ENCODE measurements at places on chromosomes 3 and 15.

GRCh38 chr15:64452988-64453688, 7.2 kb upstream of the ZNF609 start:
- no peak for DNase-seq

DNA sequence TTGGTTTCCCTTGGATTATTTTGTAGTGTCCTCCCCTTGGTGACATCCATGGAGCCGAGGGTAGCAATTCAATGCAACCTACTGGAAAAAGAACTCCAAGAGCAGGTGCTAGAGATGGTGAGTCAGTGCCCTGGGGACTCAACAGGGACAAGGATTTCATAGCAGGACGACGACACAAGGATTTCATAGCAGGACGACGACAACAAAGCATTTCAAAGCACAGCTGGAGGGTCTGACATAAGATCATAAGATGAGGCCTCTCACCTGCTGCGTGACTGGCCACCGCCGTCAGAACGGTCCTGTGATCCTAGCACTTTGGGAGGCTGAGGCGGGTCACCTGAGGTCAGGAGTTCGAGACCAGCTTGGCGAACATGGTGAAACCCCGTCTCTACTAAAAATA, 22.5 kb downstream of the NRROS start:
- DNase-seq, result no peak

GRCh38 chr15:82712036-82712435, 2.4 kb upstream of the AP3B2 start:
- no peak for DNase-seq

DNA sequence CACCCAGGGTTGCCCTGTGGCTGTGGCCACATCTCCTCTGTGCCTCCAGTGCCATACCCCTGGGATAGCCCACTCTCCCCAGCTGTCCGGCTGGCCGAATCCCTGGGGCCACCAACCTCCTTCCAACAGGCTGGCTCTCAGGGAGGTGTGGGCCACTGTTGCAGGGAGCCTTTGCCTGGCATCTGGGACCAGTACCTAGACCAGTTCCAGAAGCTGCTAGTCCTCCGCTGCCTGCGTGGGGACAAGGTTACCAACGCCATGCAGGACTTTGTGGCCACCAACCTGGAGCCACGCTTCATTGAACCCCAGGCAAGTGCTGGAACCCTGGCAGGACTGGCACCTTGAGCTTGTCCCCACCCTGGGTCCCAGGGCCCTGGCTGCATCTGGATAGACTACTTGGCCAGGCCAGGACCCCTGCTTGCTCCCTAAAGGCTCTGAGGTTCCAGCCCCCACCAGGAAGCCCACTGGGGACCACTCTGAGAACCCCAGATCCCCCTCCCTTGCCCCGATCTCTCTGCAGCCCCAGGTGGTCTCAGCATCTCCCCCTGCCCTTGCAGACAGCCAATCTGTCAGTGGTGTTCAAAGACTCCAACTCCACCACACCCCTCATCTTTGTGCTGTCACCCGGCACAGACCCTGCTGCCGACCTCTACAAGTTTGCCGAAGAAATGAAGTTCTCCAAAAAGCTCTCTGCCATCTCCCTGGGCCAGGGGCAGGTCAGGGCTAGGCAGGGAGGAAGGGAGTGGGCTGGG, 50.0 kb downstream of the SEMA3G start:
- no peak for DNase-seq

GRCh38 chr15:54083501-54083900, 105.3 kb downstream of the UNC13C start:
- DNase-seq, result no peak

DNA sequence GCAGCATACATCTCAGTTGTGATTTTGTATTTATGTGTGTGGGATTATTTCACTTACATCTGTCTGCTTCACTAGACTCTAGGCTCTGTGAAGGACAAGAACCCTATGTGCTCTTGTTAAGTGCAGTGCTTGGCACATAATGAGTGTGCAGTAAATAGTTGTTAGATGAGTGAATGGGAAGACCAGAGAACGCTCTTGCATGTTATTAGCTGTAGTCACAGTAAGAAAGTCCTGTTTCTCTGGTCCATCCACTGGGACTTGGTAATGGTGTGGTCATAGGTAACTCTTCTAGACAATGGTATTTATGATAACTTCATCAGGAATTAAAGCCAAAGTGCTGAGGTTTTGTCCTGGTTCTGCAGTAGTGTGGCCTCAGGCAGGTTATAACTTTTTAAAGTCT, 1.4 kb upstream of the AQP9 start:
- DNase-seq, result no peak

All from activated T-cell treated with anti-CD3 and anti-CD28 coated beads for 48 hours (primary cell).